ENCODE measurements at places on chromosomes 4 and X.

GRCh38 chr4:125316791-125317524 lies 2.2 kb downstream of the FAT4 start:
- no peaks in the 10 kb centered on the region for H3K36me3 ChIP-seq
- peaks cover 32% of the 10 kb centered on the region for H3K4me1 ChIP-seq
- peaks cover 63% of the 10 kb centered on the region for H3K27me3 ChIP-seq
- no peak overlapping the region for H3K27ac ChIP-seq

DNA sequence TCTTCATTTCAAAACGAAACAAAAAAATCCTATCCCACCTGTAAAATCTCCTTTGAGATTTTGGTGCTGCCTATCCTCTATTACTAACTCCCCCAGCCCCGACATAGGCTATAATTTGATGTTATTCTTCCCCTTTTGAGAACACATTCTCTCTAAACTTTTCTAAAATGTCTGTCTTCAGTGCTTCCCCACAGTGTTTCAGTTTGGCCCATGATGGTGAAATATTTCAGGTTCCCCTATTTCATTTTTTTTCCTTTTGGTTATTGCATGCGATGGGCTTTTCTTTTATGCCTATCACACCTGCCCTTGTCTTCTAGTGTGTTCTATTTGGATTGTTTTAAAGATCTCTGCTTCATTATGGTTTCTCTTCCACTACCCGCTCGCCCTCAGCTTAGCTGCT lies 14.7 kb downstream of the BCORL1 start:
- H3K4me3 ChIP-seq = no peak overlapping the region
- no peak overlapping the region for H3K27ac ChIP-seq
- peaks cover 6% of the 10 kb centered on the region for H3K4me1 ChIP-seq
- no peak for DNase-seq

- H3K36me3 ChIP-seq = no peaks in the 10 kb centered on the region
- no peaks in the 10 kb centered on the region for H3K4me1 ChIP-seq
- H3K27ac ChIP-seq = no peak overlapping the region
- no peak for DNase-seq
- no peaks in the 10 kb centered on the region for H3K27me3 ChIP-seq
Measured at GRCh38 chr4:179398414-179398813, 1956.2 kb upstream of the AGA start.

DNA sequence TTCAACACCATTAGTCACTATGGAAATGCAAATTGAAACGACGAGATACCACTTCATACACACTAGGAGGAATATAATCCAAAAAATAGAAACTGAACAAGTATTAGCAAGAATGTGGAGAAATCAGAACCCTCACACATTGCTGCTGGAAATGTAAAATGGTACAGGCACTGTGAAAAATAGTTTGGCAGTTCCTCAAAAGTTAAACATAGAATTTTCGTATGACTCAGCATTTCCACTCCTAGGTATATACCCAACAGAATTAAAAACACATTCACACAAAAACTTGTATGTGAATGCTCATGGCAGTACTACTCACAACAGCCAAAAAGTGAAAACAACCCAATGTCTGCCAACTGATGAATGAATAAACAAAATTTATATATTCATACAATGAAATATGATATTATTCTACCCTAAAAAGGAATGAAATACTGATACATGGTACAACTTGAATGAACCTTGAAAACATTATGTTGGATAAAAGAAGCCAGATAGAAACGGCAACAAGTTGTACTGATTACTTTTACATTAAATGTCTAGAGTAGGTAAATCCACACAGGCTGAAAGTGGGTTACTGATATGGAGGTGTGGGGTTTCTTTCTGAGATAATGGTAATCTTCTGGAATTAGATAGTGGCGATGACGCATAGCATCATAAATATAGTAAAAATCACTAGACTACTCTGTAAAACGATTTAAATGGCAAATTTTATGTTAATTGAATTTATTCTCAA lies 22.3 kb downstream of the TEC start:
- no peak for DNase-seq
- no peak overlapping the region for H3K4me3 ChIP-seq
- no peaks in the 10 kb centered on the region for H3K4me1 ChIP-seq
- H3K27ac ChIP-seq = no peak overlapping the region
- H3K27me3 ChIP-seq = no peaks in the 10 kb centered on the region
- H3K36me3 ChIP-seq = no peaks in the 10 kb centered on the region

GRCh38 chrX:97266406-97267121 lies 382.9 kb downstream of the RPA4 start:
- no peaks in the 10 kb centered on the region for H3K36me3 ChIP-seq
- no peaks in the 10 kb centered on the region for H3K27me3 ChIP-seq
- H3K27ac ChIP-seq = no peak overlapping the region
- DNase-seq = no peak
- no peak overlapping the region for H3K4me3 ChIP-seq

DNA sequence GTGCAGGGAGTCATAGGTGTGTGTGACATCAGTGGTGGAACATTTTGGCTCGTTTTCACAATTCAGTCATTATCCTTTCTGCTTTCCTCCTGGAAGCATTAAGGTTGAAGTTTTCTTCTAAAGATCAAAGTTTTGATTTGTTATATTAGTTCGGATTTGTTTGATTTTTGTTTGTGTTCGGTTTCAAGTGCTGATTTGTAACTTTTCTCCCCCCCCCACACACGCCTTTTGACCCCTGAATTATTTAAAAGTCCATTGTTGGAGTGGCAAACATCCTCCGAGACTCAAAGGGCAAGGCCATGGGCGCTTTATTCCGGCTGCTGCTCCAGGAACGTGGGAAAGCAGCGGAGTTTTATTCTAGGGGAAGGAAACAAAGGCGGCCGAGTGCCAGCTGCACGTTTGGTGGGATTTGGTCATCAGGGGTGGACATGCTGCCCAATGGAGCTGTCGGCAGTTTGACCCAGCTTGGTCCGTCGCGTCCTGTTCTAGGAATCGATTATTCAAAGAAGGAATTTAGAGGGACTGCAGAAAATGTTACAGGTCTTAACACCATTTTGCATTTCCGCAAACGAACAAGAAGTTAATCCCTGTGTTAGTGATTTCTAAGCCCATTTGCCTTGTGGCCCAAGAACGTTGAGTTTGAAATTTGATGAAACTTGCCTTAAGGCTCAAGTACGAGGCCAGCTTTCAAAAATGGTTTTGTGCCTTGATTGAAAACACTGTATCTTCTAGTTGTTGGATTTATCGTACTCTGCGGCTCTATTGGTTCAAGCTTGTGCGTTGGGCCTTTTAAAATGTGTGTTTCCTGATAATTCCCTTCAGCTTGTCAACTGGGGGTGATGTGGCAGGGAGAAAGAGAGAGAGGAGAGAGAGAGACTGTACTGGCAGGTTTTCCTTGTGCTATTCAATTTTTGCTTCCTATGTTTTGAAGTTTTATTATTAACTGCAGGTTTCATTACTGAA lies 565 bp upstream of the ZNF41 start:
- peaks cover 10% of the 10 kb centered on the region for H3K36me3 ChIP-seq
- peak overlapping the region; percentile 94 for H3K27ac ChIP-seq
- H3K4me3 ChIP-seq = peak overlapping the region; percentile 97
- H3K27me3 ChIP-seq = no peaks in the 10 kb centered on the region

GRCh38 chrX:57772637-57773036 lies 92.6 kb upstream of the NLRP2B start:
- no peaks in the 10 kb centered on the region for H3K4me1 ChIP-seq
- no peak overlapping the region for H3K4me3 ChIP-seq
- no peaks in the 10 kb centered on the region for H3K27me3 ChIP-seq

DNA sequence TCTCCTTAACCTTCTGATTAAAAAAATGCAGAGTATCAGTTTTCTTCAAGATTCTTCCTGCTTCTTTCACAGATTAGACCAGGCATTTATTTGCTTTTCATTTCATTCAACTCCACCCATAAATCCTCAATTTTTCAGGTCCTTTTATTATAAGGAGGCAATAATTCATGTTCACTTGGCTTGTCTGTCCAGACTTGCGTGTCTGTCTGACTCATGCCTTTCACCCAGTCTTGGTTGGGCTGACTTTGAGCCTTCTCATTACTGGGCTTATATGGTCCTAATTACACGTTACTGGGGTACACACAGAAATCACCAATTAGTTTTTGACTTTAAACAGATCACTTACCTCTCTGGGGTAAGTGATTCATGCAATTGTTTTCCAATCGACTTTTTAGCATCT lies 48.8 kb upstream of the GALNT7 start:
- no peak overlapping the region for H3K27ac ChIP-seq
- H3K4me3 ChIP-seq = no peak overlapping the region
- DNase-seq = no peak
- no peaks in the 10 kb centered on the region for H3K36me3 ChIP-seq
- no peaks in the 10 kb centered on the region for H3K27me3 ChIP-seq

DNA sequence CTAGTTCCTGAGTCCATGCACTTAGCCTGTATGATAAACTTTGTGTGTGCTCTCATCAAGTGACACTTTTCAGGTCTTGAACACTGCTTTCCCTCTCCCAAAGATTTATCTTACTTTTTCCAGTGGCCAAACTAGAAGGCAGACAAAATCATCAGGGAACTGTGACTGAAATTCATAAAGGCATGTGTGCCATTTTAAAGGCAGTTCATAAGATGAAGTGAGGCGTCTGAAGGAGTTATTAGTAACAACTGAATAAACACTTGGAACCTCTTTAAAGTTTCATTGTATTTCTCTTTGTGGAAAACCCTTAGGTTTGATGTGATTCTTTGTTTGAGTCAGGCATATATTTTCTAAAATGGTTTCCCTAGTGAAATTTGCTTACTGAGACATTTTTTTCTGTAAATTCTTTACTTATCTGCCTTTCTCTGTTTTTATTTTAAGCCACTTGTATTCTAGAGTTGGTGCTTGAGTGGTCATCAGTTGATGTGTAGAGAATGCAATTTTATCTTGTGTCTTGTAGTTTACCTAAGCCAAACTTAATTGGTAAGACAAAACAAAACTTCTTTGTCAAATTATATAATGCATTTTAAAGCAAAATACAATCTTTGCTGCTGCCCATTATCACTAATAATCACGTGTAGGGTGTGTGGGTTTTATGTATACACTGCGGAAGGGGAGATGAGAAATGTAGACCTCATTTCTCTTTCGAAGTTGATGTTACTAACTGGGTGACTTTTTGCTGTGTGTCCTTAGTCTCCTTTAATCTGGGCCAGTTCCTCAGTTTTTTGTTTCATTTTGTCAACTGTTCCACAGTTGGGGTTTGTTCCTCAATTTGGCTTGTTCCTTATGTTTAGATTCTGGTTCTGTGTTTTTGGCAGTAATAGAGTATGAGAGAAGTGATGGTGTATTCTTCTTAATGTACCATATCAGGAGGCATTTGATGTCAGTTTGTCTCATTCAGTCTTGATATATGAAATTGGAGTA lies 56.8 kb downstream of the RBPJ start:
- peaks cover 18% of the 10 kb centered on the region for H3K36me3 ChIP-seq
- DNase-seq = no peak
- H3K27me3 ChIP-seq = no peaks in the 10 kb centered on the region
- H3K27ac ChIP-seq = peak overlapping the region; percentile 29
- H3K4me1 ChIP-seq = peaks cover 51% of the 10 kb centered on the region

GRCh38 chr4:80195441-80196140 lies 1.7 kb upstream of the PRDM8 start:
- no peak overlapping the region for H3K27ac ChIP-seq
- H3K4me1 ChIP-seq = peaks cover 18% of the 10 kb centered on the region
- peaks cover 30% of the 10 kb centered on the region for H3K27me3 ChIP-seq
- no peak for DNase-seq

DNA sequence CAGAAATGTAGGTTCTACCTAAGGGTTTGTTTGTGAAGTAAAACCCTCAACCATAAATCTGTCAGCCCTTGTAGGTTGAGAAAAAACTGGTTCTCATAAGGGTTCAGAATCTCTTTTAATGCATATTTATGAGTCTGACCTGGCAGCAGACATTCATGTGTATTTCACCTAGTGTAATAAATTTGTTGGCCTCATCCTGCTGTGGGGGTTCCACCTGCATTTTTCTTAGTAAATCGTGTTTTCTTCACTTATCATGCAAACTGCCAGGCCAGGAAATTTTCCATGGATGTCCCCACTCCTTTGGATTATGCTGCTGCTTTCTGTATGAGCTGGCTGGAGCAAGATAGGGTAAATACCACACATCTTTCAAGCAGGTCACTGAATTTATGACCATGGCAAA lies 42.4 kb downstream of the KLHL13 start:
- no peaks in the 10 kb centered on the region for H3K36me3 ChIP-seq
- no peaks in the 10 kb centered on the region for H3K27me3 ChIP-seq
- no peaks in the 10 kb centered on the region for H3K4me1 ChIP-seq
- H3K27ac ChIP-seq = no peak overlapping the region
- H3K4me3 ChIP-seq = no peak overlapping the region
- no peak for DNase-seq

DNA sequence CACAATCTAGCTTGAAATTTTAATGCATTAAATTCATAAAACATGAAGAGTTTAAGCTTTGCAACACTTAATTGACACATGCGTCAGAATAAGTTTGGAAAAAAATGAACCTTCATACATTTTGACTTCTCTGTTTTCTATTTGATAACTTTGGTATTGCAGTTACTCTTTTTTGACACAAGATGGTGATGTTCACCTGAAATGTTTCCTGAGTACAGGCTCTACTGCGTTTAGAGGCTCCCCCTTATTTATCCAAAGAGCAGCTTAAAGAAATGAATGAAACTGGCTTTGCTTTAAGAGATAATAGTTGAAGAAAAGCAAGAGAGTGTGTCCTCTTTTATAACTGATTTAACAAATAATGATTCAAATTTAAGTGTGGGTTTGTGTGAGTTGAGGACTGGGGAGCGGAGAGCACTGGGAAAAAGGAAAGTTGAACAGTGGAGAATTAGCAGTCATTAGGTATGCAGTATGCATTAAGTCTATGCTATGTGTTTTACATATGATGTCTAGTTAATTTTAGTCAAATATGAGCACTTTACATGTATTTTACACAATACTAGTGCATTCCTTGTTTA lies 180.6 kb upstream of the NUDT6 start:
- DNase-seq = no peak
- no peak overlapping the region for H3K27ac ChIP-seq
- no peaks in the 10 kb centered on the region for H3K27me3 ChIP-seq
- no peaks in the 10 kb centered on the region for H3K4me1 ChIP-seq

DNA sequence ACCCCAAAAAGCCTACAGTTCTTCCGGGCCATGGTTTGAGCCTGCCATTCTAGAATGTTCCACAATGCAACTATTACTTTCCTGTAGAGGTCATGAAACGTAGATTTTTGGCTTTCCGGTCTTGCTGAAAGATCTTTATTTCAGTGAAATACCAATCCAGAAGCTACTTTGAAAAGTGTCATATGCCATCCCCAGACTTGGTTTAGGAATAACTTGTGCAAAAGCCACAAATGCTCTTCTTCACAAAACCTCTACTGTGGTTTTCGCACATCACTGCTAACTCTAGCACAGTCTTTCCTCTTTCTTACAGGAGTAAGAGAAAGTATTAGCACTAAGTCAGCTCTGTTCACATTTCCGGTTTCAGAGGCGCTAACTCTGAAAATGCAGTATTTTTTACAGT lies 12.7 kb upstream of the CD40LG start:
- H3K27ac ChIP-seq = peak overlapping the region; percentile 92
- peak overlapping the region; percentile 64 for H3K4me3 ChIP-seq
- H3K4me1 ChIP-seq = peaks cover 83% of the 10 kb centered on the region
- peaks cover 3% of the 10 kb centered on the region for H3K36me3 ChIP-seq
- H3K27me3 ChIP-seq = no peaks in the 10 kb centered on the region
- DNase-seq = no peak

Data from activated CD4-positive, alpha-beta T cell treated with anti-CD3 and anti-CD28 coated beads for 36 hours (primary cell).